GM19239 (cell line): ENCODE measurements at places on chromosomes 16 and 17.
A peak's percentile ranks its signal among the peaks of the same experiment; 100 is the strongest.

DNA sequence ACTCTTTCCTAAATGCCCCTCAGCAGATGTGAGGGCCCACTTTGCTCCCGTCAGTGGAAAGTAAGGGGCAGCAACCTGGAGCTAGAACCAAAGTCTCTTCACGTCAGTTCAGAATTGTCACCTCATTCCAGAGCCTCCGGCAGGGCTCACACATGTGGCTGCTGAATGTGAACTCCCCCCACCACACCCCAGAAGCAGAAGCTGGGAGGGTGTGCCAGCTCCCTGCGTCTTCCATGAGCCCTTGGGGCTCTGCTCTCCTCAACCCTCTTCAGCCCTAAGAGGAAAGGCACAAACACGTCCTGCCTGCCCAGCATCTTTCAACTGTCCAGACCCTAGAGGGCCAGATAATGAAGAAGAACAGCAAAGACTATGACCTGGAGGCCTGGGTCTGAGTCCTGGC, 105.3 kb downstream of the SALL1 start:
- DNase-seq, result no peak

GRCh38 chr17:68176718-68177117, 71.1 kb upstream of the AMZ2 start:
- no peak for DNase-seq

GRCh38 chr17:31740611-31741082, 118.4 kb downstream of the COPRS start:
- no peak for DNase-seq

DNA sequence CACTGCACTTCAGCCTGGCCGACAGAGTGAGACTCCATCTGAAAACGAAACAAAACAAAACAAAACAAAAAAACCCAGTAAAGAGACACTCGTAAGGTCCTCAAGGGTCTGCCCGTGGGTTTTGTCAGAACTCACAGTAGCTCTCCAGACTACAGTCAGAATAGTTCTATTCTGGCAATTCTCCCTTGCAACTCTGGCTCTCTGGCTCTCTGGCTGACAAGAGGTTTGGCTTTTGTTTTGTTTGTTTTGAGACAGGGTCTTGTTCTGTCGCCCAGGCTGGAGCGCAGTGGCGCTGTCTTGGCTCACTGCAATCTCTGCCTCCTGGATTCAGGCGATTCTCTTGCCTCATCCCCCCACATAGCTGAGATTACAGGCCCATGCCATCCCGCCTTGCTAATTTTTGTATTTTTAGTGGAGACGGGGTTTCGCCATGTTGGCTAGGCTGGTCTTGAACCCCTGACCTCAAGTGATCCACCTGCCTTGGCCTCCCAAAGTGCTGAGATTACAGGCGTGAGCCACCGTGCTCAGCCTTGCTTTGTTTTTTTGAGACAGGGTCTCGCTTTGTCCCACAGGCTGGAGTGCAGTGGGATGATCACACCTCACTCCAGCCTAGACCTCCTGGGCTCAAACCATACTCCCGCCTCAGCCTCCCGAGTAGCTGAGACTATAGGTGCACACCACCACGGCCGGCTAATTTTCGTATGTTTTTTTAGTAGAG, 20.5 kb upstream of the CHP2 start:
- no peak for DNase-seq

- peak; percentile 26 for DNase-seq
These were observed 38.6 kb downstream of the CREBBP start for GRCh38 chr16:3841729-3842508.

GRCh38 chr17:79789943-79790804, 6.7 kb downstream of the CBX8 start:
- peak; percentile 88 for DNase-seq
